ENCODE measurements at places on chromosomes 2 and 18.
A peak's percentile ranks its signal among the peaks of the same experiment; 100 is the strongest.

GRCh38 chr2:216690456-216690852 is 4.9 kb downstream of the IGFBP5 start:
- DNase-seq: no peak

DNA sequence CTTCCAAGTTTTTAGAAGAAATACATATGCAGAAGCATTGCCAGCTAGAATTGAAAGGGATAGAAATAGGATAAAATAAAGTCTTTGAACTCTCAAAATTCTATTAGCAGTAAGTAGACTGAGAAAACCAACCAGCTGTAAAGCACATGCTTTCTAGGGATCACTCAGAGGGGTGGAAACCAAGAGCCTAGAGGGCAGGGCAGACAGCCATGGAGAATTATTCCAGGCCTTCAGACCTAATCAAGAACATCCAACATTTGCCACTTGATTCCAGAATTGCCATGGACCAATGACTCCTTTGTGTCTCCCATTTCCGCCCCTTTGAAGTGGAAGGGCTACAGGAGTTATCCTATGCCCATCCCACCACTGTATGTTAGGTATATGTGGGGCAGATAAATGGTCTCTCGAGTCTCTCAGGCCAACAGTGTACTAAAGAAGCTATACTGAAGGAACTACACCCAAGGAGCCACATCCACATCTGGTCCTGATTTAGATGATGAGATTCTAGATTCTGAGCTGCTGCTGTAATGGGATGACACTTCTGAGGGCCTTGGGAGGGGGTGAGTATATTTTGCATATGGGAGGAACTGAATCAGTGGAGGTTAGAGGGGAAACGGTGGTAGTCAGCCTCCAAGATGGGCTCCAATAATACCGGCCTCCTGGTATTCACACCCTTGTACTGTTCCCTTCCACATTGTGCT is 4.0 kb downstream of the FARSB start:
- no peak for DNase-seq

GRCh38 chr2:88667219-88667618 is 24.3 kb upstream of the RPIA start:
- DNase-seq: no peak

GRCh38 chr18:11290786-11291185 is 141.4 kb upstream of the PIEZO2 start:
- DNase-seq: no peak

GRCh38 chr2:193373120-193373519 is 1178.4 kb upstream of the TMEFF2 start:
- DNase-seq: no peak

DNA sequence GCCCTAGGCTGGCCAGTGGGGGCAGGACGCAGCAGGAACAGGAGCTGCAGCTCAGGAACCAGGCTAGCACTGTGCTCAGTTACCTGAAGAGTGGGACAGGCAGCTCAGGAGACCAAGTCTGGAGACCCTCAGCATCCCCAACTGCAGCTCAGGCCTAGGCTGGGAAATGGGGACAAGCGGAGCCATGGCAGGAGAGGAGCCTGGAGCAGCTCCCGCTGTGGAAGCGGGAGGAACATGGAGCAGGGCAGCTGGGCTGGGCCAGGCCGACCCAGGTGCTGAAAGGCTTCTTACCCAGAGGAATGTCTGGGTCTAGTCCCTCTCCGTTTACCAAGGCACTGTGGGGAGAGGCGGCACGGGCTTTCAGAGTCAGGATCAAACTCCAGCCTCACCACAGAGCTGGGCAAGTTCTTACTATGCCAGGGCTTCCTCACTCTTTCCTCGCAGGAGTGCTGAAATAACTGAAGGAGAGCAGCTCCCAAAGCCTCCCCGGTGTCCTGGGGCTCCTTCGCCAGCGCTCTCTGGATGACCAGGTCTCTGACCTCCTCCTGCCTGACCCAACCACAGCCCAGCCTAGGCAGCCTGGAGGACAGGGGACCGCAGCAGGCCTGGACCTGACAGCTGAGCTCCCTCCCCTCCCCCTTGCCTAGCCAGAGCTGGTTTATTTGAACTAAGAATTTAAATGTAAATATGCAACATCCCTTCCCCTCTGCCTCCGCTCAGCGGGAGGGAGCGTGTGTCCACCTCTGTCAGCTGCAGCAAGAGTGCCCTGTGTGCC is 247.8 kb upstream of the SIX2 start:
- no peak for DNase-seq

DNA sequence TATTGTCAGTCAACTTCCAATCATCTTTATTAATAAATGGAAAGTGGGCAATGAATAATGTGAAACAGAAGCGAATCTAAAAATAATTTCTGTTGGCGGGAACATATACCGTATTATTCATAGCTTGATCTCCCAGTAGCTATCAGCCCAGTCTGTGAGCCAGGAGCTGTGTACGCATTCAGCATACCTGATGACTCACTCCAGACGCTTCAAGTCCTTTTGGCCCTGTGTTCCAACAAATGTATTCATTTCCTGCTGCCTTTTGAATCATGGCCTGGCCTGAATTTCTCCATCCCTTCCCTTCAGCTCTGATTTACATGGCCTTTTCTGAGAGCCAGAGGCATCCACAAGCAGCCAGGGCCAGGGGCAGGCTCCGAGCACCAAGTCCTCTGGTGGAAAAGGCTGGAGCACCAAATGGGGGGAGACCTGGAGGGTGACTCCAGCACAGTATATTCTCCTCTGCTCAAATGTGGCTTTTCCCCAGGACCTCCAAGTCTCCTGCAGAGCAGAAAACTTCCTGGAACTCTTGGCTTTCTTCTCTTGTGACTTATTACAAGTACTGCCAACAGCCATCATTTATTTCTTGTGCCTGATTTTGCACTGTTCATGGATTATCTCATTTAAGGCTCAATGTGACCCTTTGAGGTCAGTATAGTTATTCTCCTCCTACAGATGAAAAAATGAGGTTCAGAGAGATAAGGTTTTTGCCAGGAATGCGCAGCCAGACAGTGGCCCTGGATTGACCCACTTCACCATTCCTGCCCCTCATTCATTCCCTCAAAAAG is 108.7 kb downstream of the EN1 start:
- DNase-seq: no peak

DNA sequence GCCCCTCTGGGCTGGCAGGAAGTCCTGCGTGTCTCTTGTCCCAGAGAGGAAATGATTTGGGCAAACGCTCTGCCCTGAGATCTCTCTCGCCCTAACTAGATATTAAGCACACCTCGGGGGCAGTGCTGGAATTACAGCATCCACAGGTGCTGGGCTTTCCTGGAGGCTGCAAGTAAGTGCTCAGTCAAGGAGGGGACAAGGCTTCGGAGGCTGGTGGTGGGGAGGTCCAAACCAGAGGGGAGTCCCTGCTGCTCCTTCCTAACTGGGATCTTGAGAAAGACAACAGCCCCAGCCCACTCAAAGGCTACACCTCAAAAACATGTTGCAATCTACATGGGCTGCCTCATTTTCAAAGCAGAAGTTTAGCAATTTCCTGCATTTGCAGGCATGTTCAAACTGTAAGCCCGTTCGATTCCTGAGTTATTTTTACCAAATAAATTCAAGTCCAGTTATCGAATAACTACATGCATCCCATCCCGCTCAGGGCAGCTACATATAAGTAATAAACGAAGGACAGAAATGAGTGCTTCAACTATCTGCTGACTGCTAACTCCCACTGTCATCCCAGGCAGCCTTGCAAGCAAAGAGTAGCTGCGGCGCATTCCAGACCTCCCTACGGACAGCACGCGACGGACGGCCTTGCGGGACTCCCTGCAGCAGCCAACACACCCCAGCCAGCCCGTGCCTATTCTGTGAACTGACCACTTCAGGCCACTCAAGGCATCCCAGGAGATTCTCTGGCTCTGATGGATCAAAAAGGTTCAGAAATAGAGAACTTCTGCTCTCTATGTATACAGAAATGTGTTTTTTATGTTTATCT is 27.5 kb downstream of the ZNF516 start:
- no peak for DNase-seq

- DNase-seq: no peak
Observed at GRCh38 chr2:10367472-10368439, 65.1 kb downstream of the HPCAL1 start.

DNA sequence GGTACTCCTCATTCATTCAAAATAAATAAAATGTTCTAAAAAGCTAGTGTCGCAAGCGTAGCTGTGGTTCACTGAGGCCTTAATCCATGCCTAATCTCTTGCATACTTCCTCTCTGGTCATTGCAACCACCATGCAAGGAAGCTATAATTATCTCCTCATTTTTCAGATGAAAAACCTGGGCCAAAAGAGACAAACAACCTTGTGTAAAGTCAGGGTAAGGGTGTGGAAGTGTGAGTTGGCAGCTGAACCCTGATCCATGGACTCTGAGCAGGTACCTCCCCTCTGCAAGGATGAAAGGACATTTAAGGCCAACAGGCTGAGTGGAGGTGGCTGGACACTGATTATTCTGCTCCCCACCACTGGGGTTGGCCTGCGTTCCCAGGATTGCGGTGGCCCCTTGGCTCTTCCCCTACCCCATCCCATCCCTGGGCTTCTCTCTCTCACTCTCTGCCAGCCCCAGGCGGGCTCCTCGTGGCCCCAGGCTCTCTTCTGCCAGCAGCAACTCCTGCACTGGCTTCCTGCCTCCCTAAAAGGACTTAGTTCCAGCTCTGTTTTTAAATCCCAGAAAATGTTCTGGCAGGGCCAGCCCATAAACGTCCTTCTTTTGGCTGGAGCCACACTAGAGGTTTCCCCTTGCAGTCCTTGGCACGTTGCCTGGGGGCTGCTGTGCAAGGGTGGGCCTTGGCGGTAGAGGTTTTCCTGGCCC is 72.0 kb upstream of the AFF3 start:
- DNase-seq: no peak

GRCh38 chr2:98028101-98028561 is 32.4 kb upstream of the TMEM131 start:
- DNase-seq: no peak

GRCh38 chr2:166092889-166093288 is 34.9 kb downstream of the SCN1A start:
- no peak for DNase-seq

- DNase-seq: no peak
Observed at GRCh38 chr2:157395811-157396210, 48.1 kb downstream of the CYTIP start.

- no peak for DNase-seq
Observed at GRCh38 chr2:97698530-97698929, 14.8 kb upstream of the ZAP70 start.

- DNase-seq: no peak
Observed at GRCh38 chr18:2310886-2311285, 260.4 kb downstream of the METTL4 start.

- DNase-seq: no peak
Observed at GRCh38 chr2:12436483-12436882, 280.3 kb upstream of the TRIB2 start.

DNA sequence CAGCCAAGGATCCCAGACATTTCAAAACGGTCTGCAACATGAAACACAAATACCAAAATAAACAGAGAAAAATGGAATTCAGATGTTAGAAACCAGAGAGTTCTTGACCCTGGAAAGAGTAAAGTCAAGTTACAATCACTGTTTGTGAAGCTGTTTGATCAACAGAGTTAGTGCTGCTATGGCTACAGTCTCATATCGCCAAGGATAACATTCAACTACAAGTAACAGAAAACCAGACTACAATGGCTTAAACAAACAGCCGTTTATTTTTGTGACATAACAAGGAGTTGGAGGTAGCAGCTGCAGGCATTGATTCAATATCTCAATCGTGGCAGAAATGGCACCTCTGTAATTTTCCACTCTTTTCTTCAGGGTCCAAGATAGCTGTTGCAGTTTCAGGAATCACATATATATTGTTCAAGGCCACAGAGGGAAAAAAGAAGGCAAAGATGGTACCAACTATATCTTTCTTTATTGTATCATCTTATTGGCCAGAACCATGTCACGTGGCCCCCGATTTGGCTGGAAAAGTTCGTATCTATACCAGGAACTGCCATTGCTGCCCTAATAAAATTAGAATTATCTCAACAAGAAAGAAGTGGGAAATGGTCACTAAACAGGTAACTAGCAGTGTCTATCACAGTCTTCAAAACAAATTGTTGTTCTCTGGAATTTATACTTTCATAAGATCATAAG is 17.7 kb upstream of the HNRNPLL start:
- no peak for DNase-seq

- DNase-seq: no peak
Observed at GRCh38 chr18:23094411-23095190, 40.7 kb upstream of the CABLES1 start.

- no peak for DNase-seq
Observed at GRCh38 chr18:46332921-46333341, 228.7 kb downstream of the HAUS1 start.

GRCh38 chr2:28587526-28588291 is 91.8 kb downstream of the PLB1 start:
- DNase-seq: no peak

GRCh38 chr2:56199492-56199891 is 15.7 kb downstream of the CCDC85A start:
- DNase-seq: no peak

- DNase-seq: no peak
Observed at GRCh38 chr18:13227910-13228309, 9.3 kb downstream of the LDLRAD4 start.

DNA sequence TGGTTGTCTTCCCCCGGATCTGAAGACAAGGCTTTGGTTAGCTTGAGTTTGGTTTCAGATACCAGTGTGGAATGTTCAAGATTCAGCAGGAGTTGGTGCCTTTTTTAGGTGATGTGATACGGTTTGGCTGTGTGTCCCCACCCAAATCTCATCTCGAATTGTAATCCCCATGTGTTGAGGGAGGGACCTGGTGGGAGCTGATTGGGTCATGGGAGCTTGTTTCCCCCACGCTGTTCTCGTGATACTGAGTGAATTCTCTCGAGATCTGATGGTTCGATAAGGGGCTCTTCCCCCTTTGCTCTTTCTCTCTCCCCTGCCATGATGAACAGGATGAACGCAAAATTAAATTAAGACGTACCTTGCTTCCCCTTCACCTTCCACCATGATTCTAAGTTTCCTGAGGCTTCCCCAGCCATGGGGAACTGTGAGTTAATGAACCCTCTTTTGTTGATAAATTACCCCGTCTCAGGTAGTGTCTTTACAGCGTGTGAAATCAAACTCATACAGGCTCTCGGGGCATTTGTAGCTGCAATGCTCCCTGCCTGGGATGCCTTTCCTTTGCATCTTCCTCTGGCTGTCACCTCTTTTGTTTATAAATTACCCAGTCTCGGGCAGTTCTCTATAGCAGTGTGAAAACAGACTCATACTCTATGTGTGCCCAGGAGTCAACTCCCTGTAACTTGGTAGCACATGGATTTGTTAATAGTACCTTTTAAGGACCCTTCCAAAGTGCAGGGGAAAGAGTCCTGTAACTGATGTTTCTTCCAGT is 21.3 kb downstream of the PDCD1 start:
- DNase-seq: no peak

GRCh38 chr2:205681401-205682238 is 681 bp upstream of the NRP2 start:
- DNase-seq: no peak

DNA sequence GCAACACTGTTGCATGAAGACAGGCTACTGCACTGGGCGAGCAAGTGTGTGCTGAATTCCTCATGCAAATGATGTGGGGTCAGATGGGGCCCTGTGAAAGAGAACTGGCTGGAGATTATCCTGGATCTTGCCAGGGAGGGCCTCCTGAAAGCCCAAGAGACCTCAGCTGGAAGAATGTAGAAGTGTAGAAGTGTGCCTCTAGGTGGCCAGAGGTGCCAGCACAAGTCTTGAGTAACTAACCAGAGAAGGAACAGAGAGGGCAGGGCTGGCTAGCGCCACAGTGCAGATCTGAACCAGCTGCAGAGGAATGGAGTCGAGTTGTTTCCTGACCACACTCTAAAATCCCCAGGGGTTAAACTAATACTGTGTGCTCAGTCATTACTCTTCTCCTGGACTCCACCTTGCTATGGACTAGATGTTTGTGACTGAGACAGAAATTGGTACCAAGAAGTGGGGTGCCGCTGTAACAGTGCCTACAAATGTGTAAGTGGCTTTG is 399.3 kb downstream of the LRATD1 start:
- peak; percentile 8 for DNase-seq

Data from GM19239 (cell line).